ENCODE measurements at places on chromosomes 2 and 18. TPM values are rescaled to one million over a fixed set of nuclear protein-coding genes. Genes with fewer than 3 reads are reported as not detected.

- DNase-seq, result no peak
Measured at GRCh38 chr2:14263053-14263452, 369.5 kb upstream of the LRATD1 start.

- DNase-seq, result no peak
Measured at GRCh38 chr18:35038881-35039491, 2.2 kb upstream of the MAPRE2 start.

DNA sequence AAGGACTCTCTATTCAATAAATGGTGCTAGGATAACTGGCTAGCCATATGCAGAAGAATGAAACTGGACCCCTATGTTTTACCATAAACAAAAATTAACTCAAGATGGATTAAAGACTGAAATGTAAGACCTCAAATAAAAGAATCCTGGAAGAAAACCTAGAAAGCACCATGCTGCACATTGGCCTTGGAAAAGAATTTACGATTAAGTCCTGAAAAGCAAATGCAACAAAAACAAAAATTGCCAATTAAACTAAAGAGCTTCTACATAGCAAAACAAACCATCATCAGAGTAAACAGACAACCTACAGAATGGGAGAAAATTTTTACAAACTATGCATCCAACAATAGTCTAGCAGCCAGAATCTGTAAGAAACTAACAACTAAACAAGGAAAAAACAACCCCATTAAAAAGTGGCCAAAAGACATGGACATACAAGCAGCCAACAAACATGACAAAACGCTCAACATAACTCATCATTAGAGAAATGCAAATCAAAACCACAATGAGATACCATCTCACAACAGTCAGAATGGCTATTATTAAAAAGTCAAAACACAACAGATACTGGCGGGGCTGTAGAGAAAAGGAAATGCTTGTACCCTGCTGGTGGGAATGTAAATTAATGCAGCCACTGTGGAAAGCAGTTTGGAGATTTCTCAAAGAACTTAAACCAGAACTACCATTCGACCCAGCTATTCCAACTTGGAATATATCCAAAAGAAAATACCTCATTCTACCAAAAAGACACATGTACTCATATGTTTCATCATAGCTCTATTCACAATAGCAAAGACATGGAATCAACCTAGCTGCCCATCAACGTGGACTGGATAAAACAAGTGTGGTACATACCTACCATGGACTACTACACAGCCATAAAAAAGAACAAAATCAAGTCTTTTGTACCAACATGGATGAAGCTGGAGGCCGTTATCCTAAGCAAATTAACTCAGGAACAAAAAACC is 30.6 kb downstream of the SEPTIN10 start:
- DNase-seq, result no peak

DNA sequence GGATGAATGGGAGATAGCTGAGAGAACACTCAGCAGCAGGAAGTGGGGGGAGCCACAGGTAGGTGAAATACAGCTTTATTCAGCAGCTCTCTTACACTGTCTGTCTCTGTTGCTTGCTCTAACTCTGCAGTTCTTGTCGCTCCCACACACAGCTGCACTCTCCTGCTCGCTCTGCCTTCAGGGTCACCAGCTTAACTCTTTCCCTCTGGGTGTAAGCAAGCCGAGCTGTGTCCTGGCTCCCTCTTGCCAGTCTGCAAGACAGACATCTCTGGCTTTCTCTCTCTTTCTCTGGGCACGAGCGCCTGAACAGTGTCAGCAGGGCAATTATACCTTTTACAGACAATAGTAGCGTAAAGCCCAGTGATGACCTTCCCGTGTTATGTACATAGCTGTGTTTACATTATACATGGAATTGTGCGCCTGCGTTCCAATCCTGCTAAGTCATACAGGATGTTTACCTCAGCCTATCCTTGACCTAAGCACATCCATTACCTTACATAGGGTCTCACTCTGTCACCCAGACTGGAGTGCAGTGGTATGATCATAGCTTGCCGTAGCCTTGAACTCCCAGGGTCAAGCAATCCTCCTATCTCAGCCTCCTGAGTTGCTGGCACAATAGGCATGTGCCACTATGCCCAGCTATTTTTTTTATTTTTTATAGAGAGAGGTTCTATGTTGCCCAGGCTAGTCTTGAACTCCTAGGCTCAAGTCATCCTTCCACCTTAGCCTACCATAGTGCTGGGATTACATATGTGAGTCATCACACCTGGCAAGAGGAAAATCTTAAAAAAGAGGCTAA is 57.8 kb upstream of the CHN1 start:
- DNase-seq, result no peak

DNA sequence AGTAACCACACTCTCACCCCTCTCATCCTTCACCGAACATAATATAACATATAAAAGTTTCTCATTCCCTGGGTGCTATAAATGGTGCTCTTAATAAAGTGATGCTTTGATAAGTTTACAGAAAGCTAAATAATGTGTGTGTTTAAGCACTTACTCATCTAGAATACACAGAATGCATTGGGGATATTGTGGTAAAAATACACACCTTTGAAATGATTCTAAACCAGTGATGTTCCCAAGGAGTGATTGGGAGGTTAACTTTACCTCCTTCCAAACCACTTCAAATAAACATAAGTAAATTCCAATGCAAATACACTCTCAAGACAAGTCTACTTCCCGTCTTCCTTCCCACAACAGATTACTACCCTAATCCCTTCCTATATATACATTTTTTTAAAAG is 85.3 kb upstream of the TWSG1 start:
- DNase-seq, result no peak

The NT5DC4 gene
- not detected for total RNA-seq

The IL1B gene
- 1.6 TPM for total RNA-seq
